ENCODE measurements at places on chromosomes 11 and 22. TPM values are rescaled to one million over a fixed set of nuclear protein-coding genes. Genes with fewer than 3 reads are reported as not detected.

SAA4 gene
- not detected for total RNA-seq

OR8A1 gene
- total RNA-seq, result not detected

WBP2NL gene
- 2.5 TPM for total RNA-seq

GLB1L3 gene
- total RNA-seq, result 0.23 TPM

GRCh38 chr11:21258414-21258813, 589.0 kb downstream of the NELL1 start:
- H3K36me3 ChIP-seq, result no peaks in the 10 kb centered on the region
- no peaks in the 10 kb centered on the region for H3K27me3 ChIP-seq
- no peaks in the 10 kb centered on the region for H3K4me1 ChIP-seq
- no peak overlapping the region for H3K27ac ChIP-seq
- no peak overlapping the region for H3K4me3 ChIP-seq

DNA sequence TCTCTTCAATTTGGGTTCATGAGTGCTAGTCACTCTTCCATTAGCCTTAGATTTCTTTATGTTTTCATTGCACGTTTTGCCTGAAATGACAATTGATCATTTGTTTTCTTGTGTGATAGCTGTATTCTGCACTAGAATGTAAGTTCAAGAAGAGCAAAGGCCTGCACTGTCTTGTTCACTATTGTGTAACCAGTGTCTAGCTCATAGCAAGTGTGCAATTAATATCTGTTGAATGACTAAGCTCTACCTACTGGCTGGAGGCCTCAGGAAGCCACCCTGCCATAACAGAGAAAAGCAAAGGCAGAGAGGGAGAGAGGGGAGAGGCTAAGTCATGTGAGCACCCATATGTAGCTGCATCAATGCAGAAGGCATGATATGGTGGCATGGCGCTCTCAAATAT, 292.8 kb upstream of the SYN3 start:
- DNase-seq, result no peak
- no peaks in the 10 kb centered on the region for H3K27me3 ChIP-seq
- H3K4me3 ChIP-seq, result no peak overlapping the region
- H3K4me1 ChIP-seq, result no peaks in the 10 kb centered on the region
- H3K27ac ChIP-seq, result no peak overlapping the region

DNA sequence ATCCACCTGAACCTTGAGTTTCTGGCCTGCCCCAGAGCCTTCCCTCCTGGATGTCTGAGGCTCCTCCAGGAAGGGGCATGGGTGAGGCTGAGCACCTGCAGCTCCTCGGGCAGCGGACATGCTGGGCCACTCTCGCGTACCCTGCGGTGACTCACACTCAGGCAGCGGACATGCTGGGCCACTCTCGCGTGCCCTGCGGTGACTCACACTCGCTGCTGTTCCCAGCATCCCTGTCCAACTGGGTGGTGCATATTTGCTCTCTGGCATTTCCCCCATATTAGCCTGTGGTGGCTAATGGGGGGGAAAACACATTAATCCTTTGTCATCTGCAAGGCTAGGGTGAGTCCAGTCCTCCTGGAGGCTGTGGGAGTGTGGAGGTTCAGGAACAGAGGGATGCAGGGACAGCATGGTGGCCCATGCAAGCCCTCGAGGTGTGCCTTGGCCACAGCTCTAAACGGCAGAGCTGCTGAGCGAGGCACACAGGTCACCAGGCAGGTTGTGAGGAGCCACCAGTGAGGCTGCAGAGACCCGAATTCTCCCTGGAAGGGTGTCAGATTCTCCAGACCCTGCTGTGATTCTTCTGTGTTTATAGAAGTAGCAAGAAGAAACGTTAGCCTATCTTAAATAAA, 728.1 kb downstream of the BRD1 start:
- no peak overlapping the region for H3K27ac ChIP-seq
- H3K4me1 ChIP-seq, result no peaks in the 10 kb centered on the region
- no peaks in the 10 kb centered on the region for H3K36me3 ChIP-seq
- peak; percentile 49 for DNase-seq
- H3K4me3 ChIP-seq, result no peak overlapping the region

- peaks cover 32% of the 10 kb centered on the region for H3K4me1 ChIP-seq
- H3K27ac ChIP-seq, result no peak overlapping the region
- no peak overlapping the region for H3K4me3 ChIP-seq
- peak; percentile 44 for DNase-seq
- no peaks in the 10 kb centered on the region for H3K36me3 ChIP-seq
Measured at GRCh38 chr11:73999581-74000306, 9.1 kb downstream of the UCP3 start.

All from spleen (tissue), 13 donors.